ENCODE measurements at places on chromosomes 1 and 21. TPM values are rescaled to one million over a fixed set of nuclear protein-coding genes. Genes with fewer than 3 reads are reported as not detected.

GRCh38 chr21:41217671-41218385, 49.9 kb downstream of the BACE2 start:
- peak; percentile 75 for DNase-seq

DNA sequence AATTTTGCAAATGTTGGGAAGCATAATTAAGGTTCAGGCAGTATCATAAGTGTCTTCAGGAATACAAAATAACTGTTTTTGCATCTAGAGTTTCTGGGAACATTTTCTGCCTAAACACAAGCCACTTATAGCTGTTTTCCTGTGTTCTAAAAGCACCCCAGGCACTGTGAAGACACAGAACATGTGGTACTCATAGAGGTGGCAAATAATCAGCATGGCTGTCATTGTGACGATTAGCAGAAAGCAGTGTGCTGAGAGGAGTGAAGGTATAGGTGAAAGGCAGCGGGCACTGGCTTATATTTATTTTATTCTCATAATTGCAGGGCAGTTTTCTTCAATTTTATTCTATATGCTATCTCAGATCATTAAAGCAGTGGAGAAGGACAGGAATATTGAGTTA, 119.6 kb downstream of the LRRC53 start:
- peak; percentile 25 for DNase-seq

GRCh38 chr1:174074757-174075156, 52.6 kb upstream of the RC3H1 start:
- no peak for DNase-seq

ATPAF1 gene
- total RNA-seq, result 88.8 TPM

DNA sequence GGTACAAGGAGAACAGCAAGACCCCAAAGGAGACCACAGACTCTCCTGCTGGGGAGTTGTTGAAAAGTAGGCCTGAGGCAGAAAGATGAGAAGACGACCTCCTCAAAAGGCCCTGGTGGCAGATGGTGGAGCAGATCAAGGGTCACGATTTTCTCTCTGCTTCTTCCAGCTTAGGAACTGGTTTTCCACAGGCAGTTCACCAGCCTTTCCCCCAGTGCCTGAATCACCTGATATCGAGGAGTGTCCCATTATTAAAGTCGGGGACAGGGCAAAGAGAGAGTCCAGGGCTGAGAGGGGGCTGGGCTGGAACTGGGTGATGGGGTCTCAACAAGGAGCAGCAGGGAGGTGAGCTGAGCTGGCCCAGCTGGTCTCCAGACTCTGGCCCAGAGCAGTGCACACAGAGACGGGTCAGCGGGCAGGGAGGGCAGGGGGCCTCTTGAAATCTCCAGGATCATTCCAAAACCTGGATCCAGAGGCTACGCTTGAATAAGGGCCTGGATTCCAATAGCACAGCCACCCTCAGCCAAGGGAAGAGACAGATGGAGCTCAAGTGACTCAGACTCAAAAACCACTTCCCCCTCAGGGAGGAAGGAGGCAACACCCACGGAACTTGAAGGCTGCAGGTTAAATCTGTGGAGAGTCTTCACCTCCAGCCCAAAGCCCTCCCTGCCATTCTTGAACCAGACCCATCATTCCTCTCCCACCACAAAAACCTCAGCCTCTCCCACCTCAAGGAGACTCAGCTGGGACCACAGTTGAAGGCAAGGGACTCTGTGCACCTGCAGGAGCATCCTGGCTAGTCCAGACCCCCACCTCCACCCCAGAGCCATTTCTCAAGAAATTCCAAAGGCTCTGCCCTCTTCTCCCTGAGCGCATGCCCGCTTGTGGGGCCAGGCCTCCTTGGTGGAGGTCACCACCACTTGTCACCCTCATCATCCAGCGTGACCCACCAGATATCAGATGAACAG, at the start of gene S100A5:
Gene S100A5 (minus strand): TSS at position 541 of the 968 bp plus-strand sequence. CDS start 743 bp downstream, outside the sequence.
- DNase-seq, result no peak

- DNase-seq, result no peak
These were observed 88.7 kb upstream of the SIM2 start for GRCh38 chr21:36610201-36610600.

SYPL2 gene
- total RNA-seq, result 0.58 TPM

GRCh38 chr1:207389728-207390464, 64.2 kb upstream of the CR2 start:
- no peak for DNase-seq

NMNAT2 gene
- 1.2 TPM for total RNA-seq

CD1D gene
- total RNA-seq, result not detected

DNA sequence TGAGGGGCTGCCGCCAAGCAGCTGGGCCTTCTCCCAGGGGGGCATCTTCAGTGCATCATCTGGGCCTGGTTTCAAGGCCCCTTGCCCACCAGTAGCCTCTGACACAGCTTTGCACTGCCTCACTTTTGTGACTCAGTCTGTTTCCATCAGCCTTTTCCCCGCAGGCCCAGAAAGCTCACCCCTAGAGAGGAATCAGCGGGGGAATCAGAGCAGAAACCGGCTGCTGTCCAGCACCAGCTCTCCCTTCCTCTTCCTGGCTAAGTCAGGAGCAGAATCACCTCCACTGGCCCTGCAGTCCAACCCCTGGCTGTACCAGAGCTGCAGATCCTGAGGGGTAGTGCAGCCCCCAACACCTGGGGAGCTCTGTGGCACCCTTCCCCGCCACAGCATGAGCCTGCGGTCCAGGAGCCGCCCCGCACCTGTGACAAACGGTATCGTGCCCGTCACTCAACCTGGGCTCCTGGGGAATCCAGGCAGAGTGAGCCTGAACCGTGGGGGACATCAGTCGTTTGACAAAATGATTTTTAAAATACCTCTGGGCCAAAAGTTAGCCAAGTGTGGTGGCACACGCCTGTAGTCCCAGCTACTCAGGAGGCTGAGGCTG, 83.3 kb upstream of the TMEM51 start:
- no peak for DNase-seq

AGMAT gene
- not detected for total RNA-seq

NUP210L gene
- not detected for total RNA-seq

- DNase-seq, result no peak
These were observed 18.0 kb downstream of the KIAA1614 start for GRCh38 chr1:180930687-180931086.

GRCh38 chr1:87685311-87686135, 356.8 kb downstream of the LMO4 start:
- DNase-seq, result peak; percentile 49

TNN gene
- total RNA-seq, result 0.14 TPM

- DNase-seq, result peak; percentile 59
These were observed 884 bp downstream of the LHX4 start for GRCh38 chr1:180230791-180231505.

- no peak for DNase-seq
These were observed 14.5 kb upstream of the KCNA2 start for GRCh38 chr1:110620686-110621085.

DNA sequence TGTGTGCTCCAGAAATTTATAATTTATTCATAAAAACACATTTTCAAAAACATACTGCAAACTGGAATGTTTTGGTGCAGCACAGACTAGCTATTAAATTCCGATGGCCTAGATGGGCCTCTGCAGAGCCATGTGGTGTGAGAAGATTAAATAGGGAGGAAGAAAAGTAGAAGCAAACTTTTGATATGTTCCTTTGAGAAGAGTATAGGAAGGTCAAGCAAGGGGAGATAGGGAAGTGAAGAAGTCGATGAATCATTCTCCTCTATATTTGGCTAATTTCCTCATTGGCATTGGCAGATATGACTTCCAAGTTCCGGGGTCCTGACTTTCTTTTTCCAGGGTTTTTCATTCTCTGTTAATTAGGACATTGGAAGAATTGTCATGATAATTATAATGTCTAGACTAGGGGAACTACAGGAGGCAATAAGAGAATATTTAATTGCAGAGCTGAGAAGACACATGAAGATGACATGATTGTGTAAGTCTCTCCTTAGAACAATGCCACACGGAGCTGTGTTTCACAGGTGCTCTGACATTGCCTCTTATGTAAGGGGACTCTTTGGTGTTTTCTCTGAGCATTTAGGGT, 19.3 kb upstream of the ZNF326 start:
- no peak for DNase-seq

DNA sequence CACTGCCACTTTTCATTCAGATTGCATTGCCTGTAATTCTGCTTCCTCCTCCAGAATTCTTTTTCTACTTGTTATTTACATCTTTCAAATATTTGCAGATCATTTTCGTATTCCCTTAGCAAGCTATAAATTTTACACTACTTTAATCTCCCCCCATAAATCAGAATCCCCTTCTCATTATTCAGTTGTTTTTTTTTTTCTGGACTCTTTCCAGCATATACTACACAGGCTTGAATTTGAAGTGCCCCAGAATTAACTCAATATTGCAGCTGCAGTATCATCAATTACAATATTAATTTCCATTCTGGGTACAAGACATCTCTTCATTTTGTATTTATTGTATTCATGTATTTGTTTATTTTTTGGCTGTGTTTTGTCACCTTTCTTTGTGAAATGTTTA, 1494.3 kb downstream of the AMY1C start:
- no peak for DNase-seq

- DNase-seq, result no peak
These were observed 16.0 kb upstream of the STRIP1 start for GRCh38 chr1:110018396-110018795.

- peak; percentile 33 for DNase-seq
These were observed 133.8 kb upstream of the KIAA1614 start for GRCh38 chr1:180778782-180779398.

GRCh38 chr21:34844924-34845238, 176.1 kb downstream of the CLIC6 start:
- no peak for DNase-seq

DNA sequence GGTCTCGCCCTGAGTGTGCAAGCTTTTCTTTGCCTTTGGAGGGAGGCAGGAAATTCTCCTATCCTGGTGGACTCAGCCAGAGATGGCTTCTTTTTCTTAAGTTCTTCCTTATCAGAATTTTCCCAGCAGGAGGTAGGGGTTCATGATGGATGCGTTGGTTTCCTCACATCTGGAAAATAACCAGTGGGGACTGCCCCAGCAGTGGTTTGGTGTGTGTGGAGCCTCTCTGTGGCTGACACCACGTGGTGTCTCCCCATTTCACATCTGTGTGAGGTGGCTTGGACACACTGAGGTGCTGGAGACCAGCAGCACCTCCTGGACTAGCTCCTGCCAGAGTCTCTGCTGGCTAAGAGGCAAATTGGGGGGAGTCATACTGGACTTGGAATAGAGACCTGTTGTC, 32.6 kb downstream of the B3GALT5 start:
- DNase-seq, result no peak

DNA sequence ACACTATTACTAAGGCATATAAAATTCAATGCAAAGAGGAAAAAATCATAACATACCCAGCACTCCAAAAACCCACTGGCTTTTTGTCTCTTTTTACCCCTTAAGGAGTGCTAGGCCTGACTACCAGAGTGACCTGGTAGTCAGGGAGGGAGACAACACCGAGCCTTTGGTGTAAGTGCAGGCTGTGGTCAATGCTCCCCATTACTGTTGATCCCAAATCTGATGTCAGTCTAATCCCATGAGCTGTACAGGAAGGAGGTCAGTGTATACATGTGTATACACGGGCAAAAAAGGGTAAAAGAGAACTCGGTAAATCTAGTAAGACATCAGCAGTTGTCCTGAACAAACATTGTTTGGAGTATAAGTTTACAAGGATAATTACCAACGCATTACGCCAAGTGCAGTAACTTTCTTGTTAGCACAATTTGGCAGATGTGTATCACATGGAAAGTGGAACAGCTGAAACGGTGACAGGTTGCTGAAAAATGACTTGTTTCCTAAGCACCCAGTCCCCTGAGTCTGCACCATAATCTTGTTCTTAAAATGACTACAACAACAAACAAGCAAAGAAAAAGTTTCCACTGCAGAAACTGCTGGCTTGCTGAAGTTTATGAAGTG, 217.9 kb downstream of the KCNH1 start:
- DNase-seq, result no peak

- DNase-seq, result no peak
These were observed 30.8 kb downstream of the TNNI3K start for GRCh38 chr1:74266001-74266400.

DNA sequence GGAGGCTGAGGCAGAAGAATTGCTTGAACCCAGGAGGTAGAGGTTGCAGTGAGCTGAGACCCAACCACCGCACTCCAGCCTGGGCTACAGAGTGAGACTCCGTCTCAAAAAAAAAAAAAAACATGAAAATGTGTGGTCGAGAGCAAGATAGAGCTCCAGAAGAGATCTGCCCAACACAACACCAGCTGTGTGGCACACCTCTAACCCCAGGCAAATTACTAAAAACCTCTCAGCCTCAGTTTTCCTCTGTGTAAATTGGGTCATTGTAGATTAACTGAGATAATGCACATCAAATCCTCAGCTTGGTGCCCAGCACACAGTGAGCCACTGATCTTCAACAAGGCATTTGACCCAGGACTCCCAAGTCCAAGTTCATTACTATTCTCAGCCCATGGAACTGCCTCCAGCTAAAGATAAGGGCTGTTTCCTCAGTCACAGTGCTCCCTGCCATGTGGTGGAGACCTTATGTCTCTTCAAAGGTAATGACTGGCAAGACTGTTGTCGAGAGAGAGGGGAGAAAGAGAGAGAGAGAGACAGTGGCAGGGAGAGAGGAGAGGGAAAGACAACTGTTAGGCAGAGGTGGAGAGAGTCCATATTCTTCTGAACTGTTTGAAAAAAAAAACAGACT, 58.1 kb downstream of the PTP4A2 start:
- DNase-seq, result no peak

PLA2G2D gene
- total RNA-seq, result not detected

DNA sequence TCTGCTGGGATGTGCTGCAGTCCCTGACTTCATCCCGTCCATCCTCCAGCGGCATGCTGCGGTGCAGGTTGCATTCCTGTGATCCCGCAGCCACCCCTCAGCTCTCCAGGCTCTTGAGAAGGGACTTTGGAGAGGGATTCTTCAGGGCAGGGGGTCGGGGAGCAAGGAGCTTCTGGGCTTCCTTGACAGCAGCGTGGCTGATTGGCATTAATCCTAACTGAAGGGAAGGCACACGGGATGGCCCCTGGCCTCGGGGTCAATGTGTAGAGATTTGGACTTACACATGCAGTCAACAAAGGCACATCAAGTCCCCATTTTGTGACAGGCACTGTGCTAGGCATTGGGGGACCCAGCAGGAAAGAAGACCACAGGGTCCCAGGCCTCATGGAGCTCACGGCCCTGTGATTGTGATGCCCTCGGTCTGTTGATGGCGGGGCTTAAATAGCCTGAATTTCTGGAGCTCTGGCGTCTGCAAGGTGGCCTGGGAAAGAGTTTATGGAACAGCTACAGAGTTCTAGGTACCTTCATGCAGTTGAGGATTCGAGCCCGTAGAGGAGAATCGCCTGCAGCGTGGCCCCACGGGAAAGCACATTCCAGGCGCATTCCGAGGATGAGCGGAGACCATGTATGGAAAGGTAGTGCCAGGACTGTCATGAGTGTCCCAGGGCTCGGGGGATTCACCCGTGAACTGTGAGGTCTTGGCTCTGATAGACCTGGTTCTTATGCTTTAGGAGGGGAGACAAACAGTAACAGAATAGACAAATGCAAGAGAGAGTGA, 20.1 kb downstream of the PSEN2 start:
- DNase-seq, result no peak

ELAPOR1 gene
- total RNA-seq, result 56.8 TPM

DNA sequence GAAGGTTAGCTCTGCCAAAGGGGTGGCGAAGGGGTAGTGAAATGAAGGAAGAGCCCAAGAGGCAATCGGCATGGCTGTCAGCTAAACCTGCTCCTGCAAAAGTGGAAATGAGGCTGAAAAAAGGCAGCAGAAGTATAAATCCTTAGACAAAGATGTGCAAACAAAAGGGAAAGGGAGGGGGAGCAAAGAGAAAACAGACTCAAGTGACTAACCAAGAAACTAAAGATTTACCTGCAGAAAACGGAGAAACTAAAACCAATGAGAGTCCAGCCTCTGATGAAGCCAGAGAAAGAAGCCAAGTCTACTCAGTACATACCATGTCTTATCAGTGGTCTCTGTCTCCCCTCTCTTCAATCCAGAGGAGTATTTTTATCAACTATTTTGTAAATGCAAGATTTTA, 25.4 kb downstream of the SCAF4 start:
- DNase-seq, result no peak

All from stomach (tissue), 19 donors.